Activated CD4-positive, alpha-beta T cell treated with anti-CD3 and anti-CD28 coated beads for 24 hours (primary cell): ENCODE measurements at places on chromosomes 12 and 14.

DNA sequence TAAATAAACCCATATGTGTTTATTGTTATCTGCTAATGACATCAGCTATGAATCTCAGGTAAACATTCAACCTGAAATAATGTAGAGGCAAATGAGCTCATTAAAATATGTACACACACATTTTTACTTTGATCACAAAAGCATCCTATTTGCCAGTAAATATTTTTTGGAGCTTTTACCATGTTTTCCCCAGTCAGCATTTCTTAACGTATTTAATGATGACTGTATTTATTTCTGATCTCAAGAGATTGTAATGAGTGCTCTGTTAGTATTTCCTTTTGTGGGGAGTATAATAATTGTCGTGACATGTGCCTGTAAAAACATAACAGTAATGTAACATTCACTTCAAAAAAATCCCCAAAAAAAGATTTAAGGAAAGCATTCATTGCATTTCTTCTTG, 52.1 kb downstream of the FRMD6 start:
- DNase-seq, result no peak

DNA sequence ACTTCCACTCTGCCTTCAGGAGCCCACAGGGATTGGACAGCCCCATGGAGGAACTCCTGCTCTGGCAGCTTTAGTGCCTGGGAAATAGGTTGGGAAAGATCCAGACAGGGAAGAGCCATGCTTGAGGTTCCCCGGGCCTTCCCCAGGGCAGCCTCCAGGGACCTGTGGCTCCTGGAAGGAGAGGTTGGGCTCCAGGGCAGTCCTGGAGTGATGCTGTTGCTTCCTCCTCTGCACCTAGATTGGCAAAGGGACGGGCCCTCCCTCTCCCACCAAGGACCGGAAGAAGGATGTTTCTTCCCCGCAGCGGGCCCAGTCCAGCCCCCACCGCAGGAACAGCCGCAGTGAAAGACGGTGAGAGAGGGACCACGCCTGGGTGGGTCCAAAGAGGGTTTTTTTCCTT, 16.5 kb downstream of the VASH1 start:
- no peak for DNase-seq

DNA sequence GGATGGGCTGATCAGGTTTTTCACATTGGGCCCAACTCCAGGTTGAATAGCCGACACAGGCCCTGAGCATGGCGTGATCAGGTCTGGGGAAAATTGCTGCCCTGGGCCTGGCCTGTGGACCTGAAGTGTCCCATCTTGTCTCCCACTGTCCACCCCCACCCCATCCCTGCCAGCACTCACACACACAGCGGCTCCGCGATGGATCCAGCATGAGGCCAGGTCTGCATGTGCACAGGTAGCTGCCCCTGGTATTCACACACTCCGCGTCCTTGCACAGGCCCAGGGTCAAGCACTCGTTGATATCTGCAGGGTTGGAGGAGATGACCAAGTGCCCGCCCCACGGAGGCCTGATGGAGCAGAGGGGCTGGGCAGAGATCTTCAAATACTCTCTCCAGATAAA, 38.7 kb downstream of the ISCA2 start:
- DNase-seq, result no peak

GRCh38 chr12:43896496-43896895, 60.6 kb downstream of the TMEM117 start:
- DNase-seq, result no peak

GRCh38 chr12:114396153-114396868, 9.6 kb downstream of the TBX5 start:
- DNase-seq, result no peak

GRCh38 chr12:109500406-109501185, 23.2 kb downstream of the UBE3B start:
- no peak for DNase-seq

DNA sequence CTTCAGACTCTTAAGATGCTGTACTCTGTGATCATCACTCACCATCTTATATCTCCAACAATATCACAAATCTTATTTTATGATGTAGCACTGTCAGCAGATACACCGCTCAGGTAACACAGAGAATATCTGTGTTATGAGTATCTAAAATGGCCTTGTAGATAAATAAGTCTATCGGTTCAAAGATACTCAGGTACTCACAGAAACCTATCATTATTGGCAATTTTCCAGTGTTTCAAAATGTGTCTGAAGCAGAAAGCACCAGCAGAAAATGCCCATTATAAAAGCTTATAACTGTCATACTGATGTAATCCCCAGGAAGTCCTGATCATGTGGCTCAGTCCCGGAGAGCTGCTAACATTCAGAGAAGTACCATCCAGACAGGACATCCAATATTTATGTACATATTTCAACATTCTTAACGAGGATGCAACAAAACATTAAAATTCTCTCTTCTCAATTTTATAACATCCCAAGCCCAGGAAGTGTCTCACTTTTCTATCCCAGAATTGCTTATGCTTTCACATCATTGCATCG, 190.7 kb upstream of the LMNTD1 start:
- DNase-seq, result no peak

DNA sequence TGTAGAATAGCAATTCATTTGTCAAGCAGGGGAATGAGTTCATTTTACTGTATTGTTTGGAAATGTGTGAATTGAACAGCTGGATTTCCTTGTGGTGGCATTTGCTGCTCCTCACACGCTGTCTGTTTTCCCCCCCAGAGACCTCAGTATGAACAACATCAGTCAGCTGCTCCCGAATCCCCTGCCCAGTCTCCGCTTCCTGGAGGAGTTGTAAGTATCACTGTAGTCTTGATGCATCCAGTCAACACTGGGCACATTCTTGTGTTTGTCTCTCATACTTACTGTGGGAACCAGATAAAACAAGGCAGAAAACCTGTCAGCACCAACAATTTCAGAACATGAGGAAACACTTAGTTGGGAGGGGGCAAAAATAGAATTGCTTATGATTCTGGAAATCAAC, 64.9 kb downstream of the LGR5 start:
- no peak for DNase-seq

- no peak for DNase-seq
These were observed 552.3 kb downstream of the SLC16A7 start for GRCh38 chr12:60148109-60148508.

DNA sequence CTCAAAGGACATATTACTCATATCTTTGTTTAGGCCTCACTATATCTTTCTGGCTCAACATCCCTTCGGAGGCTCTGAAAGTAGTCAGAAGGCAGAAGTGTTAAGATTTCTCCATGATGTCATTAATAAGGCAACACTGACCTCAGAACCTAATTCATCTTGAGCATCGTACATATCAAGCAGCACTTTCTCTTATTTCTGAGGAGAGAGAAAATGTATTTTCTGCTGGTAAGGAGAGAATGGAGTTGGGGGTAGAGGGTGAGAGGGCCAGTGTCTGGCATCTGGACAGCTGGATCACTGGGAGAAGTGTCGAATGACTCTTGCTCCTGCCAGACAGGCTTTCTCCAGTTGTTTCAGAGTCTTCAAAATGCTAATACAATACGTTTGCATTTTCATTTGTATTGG, 213.2 kb upstream of the PRICKLE1 start:
- no peak for DNase-seq

GRCh38 chr14:28298156-28298555, 468.4 kb upstream of the FOXG1 start:
- DNase-seq, result no peak

- no peak for DNase-seq
These were observed 28.2 kb downstream of the TESPA1 start for GRCh38 chr12:54956322-54956721.

DNA sequence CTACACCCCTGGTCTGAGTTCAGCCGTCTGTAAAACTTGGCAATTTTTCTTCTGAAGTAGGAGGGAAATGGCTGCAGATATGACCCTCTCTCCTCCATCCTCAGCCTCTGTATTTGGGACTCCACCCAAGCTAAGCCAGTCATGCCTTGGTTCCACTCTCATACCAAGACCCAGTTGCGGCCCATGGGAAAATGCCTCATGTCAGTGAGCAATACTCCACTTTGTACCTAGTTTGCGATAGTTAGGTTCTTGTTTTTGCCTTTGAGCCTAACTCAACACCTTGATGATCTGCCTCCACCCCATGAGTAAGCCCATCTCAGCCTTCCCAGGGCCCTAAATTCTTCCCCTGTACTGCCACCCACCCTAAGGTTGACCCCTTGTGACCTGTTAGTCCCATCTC, 143.4 kb downstream of the HMGA2 start:
- DNase-seq, result no peak

DNA sequence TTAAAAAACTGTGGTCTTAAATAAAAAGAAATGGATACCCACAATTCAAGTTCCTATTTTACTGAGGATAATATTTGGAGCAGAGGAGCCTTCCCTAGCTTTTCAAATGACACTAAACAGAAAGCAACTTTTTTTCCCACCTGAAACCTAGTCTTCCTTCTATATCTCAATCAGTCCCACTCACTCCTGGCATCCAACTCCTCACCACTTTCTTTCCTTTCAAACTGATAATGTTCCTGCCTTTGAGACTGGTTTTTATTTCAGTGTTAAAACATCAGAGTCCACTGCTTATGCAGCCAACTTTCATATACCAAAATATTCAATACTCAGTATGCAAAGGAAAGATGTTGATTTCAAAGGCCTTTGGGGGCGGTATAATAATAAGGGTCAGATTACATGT, 225.6 kb downstream of the GXYLT1 start:
- DNase-seq, result no peak

GRCh38 chr14:74634481-74634880, 22.4 kb upstream of the LTBP2 start:
- no peak for DNase-seq

DNA sequence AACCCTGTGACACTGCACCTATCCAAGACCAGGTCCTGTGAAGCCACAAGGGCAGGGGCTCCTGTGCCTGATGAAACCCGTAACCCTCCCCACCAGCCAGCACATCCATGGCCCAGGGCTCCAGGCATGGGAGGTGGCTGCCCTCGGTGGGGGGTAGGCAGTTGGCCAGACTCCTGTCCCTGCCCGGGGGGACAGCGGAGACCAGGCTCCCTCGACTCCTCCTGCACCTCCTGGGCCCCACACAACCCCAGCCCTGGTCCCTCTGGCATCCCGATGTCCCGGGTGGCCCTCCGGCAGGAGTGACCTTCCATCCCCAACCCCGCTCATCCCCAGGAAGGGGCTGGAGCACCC, 11.4 kb downstream of the AKT1 start:
- DNase-seq, result no peak

- DNase-seq, result no peak
These were observed 526.6 kb upstream of the CCDC196 start for GRCh38 chr14:65959563-65960024.

GRCh38 chr14:74934041-74934440, 11.0 kb upstream of the RPS6KL1 start:
- no peak for DNase-seq

DNA sequence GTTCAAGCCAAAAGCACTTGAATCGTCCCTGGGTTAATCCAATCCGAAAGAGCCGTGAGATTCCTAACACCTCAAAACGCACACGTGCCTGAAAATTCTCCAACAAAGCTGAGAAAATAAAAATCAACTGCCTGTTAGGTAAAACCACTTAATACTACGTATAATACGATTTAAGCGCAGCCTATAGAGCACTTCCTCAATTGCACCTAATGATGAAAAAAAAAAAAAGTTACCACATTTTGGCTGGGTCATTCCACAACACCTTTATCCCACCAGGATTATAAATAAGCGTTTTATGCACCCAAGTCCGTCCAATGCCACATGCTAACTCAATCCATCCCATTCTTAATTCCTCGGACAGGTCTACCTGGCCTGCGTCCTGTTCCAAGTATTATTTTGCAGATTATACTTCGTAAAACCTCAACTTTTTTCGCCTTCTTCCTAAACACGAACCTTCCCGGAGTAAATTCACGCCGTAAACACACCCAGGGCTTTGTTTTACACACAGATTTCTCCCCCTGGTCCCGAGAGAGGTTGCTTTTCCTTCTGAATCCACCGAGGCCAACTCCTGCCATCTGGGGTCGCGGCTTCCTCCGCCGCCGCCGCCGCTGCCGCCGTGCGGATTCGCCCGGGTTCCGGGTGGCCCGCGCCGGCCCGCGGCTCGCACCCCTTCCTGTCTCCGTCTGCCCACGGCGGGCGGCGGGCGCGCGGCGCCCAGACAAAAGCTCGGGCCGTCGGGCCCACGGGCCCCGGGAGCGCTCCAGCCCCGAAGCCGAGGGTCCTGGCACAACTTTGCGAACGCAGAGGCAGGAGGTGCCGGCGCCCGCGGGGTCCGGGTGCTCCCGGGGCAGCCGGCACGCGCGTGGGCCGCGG, 66.2 kb downstream of the RNF34 start:
- no peak for DNase-seq

DNA sequence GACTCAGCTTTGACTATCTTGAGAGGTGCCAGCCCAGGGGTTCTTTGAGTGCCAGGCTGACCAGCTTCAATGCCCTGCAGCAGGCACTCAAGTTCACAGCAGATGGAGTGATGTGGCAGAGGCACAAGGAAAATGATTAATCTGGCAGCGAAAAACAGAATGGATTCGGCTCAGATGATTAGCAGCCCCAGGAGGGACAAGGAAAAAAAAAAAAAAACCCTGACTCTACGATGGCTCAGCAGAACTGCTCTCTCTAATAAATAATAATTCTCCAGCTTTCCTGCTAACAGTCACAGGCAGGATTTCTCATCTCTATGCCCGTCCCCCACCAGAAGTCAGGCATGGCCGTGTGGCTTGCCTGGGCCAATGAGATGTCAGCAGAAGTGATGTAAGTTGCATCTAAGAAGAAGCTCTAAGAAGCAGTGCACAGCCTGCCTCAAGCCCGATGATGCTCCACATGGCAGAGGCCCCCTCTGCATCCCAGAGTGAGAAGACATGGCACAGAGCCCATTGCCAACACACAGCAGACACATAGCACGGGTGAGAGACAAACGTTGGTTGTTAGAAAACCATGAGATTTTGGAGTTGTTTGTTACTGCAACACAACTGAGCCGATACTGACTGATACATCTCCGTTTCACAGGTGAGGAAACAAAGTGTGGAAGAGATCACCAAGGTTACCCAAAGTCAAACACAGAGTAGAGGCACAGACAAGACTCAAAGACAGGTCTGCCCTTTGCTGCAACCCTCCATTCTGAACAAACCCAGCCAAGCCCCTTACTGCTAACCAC, 111.0 kb downstream of the SCARB1 start:
- DNase-seq, result no peak

DNA sequence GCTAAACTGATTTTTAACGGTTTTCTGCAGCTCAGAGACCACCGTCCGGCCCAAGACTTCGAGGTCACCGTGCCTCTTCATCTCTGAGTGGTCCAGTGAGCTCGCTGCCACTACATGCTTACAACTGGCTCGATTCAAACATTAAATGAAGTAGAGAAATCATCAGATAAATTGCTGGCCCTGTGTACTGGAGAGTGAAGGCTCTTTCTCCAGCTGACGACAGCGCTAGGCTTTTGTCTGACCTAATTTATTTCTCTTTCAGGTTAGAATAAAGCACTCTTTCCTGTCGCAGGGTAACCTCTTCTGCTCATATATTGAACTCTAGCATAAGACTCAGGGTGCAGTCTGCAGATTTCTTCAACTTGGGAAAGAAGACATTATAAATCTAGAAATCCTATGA, 6.4 kb downstream of the BCL11B start:
- DNase-seq, result no peak
